ENCODE measurements at places on chromosomes 12 and 14. TPM values are rescaled to one million over a fixed set of nuclear protein-coding genes. Genes with fewer than 3 reads are reported as not detected.
A peak's percentile ranks its signal among the peaks of the same experiment; 100 is the strongest.

CCDC38 gene
- not detected for total RNA-seq

EFS gene
- total RNA-seq = 7.8 TPM

PIWIL1 gene
- total RNA-seq = not detected

RAPGEF3 gene
- 3.2 TPM for total RNA-seq

PTGDR gene
- 0.32 TPM for total RNA-seq

PDZRN4 gene
- not detected for total RNA-seq

TAS2R7 gene
- not detected for total RNA-seq

ADAM21 gene
- 0.43 TPM for total RNA-seq

ITGA7 gene
- total RNA-seq = 1.3 TPM

ZNF891 gene
- 0.86 TPM for total RNA-seq

CLEC4C gene
- not detected for total RNA-seq

GRCh38 chr12:129847063-129847462 lies 56.8 kb downstream of the TMEM132D start:
- no peak for DNase-seq

- no peak for DNase-seq
These were observed 130.8 kb upstream of the CNTN1 start for GRCh38 chr12:40561395-40561966.

- no peak for DNase-seq
These were observed 1.5 kb upstream of the KSR2 start for GRCh38 chr12:117970334-117970733.

GRCh38 chr14:88516861-88517357 lies 37.9 kb downstream of the PTPN21 start:
- peak; percentile 11 for DNase-seq

- no peak for DNase-seq
These were observed 89.2 kb upstream of the CLMN start for GRCh38 chr14:95408731-95409476.

DNA sequence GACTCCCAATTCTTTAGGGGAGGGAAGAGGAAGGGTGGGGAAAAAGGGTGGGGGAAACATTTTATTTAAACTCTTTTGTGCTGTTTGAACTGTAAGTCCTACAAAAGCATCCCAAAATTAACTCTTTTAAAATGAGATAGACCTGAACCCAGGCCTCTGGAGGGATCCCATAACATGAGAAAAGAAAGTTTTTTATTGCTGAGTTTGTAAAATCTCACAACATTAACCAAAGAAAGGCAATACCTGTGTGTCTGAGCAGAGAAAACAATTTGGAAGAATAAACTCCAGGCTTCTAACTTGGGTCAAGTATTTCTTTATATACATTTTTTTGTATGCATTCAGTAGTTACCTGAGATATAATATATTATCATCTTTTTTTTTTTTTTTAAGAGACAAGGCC lies 107.1 kb downstream of the KSR2 start:
- no peak for DNase-seq

DNA sequence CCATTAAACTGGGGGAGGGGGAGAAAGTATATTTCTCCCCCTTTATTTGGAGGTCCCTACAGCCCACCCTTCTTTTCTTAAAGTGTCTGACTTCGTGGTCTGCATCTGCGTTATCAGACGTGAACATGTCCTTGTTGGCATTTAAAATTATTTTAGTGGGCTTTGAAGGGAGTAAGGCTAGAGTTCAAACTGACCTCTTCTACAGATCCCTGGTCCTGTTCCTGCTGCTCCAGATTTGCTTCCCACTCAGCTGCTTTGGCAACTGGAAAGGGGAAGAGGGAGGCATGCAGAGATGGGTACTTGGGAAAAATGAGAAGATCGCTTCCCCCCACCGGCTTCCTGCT lies 611 bp upstream of the SIX6 start:
- no peak for DNase-seq

DNA sequence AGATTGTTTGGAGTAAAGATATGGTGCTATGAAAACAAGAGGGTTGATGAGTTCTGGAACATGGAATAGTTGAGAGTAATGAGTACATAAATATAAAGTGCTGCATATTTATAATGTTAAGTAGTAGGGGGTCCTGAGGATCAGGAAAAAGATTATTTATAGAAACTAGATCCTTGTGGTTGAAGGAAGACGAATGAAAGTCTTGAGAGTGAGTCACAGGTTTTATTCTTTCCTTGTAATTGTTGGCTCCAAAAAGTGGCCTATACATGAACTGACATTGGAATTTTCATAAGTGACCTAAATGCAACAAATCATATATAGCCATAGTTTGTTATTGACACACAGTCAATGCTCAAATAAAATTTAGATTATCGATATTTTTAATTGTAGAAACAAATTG lies 440.4 kb upstream of the PRICKLE1 start:
- no peak for DNase-seq

- no peak for DNase-seq
These were observed 364.7 kb downstream of the BCAT1 start for GRCh38 chr12:24584032-24584675.

- no peak for DNase-seq
These were observed 69.7 kb downstream of the ARF6 start for GRCh38 chr14:49962621-49963020.

DNA sequence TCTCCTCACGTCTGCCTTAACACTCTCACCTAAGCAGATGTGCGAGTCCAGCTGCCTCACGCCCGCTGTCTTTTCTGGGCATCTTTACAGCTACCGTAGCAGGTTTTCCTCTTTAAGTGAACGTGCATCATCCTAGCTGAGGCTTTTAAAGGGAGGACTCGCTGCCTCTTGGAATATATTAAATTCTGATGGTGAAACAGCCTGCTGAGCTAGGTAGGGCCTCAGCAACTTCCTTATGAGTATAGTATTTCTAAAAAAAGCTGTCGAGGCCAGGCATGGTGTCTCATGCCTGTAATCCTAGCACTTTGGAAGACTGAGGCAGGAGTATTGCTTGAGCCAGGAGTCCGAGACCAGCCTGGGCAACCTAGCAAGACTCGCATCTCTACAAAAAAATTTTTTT lies 32.2 kb downstream of the TESC start:
- no peak for DNase-seq

DNA sequence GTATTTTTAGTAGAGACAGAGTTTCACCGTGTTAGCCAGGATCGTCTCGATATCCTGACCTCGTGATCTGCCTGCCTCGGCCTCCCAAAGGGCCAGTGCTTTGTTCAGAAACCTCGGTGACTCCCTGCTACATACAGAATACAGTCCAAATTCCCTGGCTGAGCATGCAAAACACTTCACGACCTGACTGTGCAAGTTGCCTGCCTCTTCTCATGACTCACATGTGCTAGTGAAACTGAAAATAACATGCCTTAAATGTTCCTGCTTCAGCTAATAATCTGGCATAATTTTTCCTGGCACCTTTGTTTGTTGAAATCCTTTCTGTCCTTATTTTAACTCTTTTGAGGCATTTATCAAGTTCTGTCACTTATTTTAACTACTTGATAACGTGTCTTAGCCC lies 8.2 kb downstream of the DMAC2L start:
- peak; percentile 76 for DNase-seq

- DNase-seq = no peak
These were observed 764 bp upstream of the SPTB start for GRCh38 chr14:64880221-64881121.

- peak; percentile 50 for DNase-seq
These were observed 249.7 kb downstream of the FOXG1 start for GRCh38 chr14:29016050-29016900.

- DNase-seq = no peak
These were observed 61.8 kb downstream of the GLT1D1 start for GRCh38 chr12:128914908-128915563.

DNA sequence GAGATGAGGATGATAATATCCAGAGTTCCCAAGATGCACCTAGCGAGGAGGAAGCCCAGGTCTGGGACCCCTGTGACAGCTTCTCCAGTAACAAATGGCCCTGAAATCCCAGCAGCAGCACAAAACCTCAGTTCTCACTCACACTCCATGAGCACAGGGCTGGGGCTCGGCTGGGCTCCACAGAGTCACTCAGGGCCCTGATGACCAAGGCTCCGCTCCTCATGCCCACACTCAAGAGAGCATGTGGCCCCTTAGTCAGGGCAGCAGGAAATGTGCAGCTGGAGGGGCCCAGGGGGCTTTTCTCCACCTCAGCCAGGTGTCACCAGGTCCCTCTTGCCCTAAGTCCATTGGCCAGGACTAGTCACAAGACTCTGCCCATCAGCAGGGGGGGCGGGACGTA lies 242.7 kb upstream of the SFSWAP start:
- no peak for DNase-seq

GRCh38 chr12:104649921-104650320 lies 193.2 kb downstream of the CHST11 start:
- no peak for DNase-seq

GRCh38 chr14:73686901-73687300 lies 27.3 kb downstream of the PNMA1 start:
- DNase-seq = peak; percentile 13

GRCh38 chr12:62166525-62166924 lies 93.7 kb upstream of the USP15 start:
- peak; percentile 82 for DNase-seq

DNA sequence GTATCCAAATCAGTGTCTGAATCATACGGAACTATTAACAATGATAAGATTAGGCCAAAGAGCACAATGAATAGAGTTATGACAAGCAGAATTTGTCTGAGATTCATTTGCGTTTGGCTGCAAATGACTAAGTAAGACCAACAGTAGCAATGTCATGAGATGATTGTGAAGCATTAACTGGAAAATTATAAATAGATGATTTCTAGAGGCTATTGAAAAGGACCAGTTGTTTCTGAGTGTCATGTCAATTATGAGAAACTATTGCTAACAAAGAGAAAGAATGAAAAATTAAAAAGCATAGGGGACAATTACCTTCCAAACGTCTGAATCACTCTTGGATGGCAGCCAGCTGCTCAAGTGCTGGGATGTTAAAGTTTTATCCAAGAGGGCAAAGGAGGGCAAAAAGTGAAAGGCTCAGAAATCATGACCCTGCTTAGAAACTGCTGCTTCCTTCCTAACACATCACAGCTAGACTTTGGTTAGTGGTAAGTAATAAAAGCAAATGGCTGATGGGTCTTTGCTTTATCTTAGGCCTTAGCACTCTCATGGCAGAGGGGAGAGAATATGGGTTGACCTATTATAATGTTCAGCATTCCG lies 89.0 kb downstream of the AKAP6 start:
- DNase-seq = peak; percentile 26

Data from fibroblast of villous mesenchyme (primary cell).